ENCODE measurements at places on chromosomes 13 and 19.

- DNase-seq: no peak
Observed at GRCh38 chr13:80830431-80830830, 489.5 kb upstream of the SPRY2 start.

DNA sequence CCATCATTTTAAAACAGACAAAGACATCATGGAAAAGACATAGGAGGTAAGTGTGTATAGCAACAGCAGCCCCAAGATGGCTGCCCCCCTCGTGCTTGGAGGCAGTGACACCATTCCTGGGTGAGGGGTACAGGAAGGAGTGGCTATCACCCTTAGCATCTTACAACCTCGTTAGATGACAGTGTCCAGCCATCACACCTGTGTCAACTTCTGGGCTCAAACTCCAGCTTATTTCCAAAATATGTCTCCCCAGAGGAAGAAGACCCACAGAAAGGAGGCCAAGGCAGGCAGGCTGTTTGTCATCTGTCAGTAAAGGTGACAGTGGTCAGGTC lies 27.5 kb downstream of the EPS15L1 start:
- DNase-seq: no peak

GRCh38 chr13:34469196-34469986 lies 472.7 kb upstream of the NBEA start:
- no peak for DNase-seq

GRCh38 chr13:54232700-54233099 lies 1204.1 kb downstream of the OLFM4 start:
- DNase-seq: no peak

DNA sequence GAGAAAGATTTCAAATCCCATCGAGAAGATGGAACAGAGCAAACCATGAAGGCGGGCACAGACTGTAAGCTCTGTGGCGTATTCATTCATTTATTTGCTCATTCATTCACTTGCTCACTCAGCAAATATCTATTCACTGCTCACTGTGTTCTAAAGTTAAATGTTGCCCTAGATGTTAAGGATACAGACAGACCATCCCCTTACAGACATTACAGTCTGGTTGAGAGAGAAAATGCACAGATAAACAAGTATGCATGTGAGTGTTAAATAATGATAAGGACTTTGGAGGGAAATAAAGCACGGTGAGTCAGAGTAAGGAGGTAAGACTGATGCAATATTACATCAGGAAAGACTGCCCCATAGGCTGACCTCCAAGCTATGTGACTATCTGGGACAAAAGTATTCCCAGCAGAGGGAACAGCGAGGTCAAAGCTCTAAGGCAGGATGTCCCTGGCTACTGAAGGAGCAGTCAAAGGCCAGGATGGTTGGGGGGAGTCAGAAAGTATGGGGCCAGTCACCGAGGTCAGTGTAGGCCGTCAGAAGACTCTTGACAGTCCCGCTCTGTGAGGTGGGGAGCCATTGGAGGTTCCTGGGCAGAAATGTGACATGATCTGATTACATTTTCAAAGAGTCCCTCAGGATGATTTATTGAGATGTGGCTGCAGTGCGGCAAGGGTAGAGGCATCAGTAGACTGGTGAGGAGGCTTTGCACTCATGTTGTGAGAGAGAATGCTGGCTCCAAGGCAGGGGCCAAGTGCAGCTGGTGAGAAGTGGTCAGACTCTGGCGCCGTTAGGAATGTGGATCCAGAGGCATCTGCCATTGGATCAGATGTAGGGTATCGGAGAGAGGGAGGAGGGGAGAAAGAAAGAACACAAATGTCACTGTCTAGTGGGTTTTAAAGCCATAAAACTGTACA lies 37.9 kb downstream of the MBNL2 start:
- no peak for DNase-seq

- DNase-seq: no peak
Observed at GRCh38 chr13:75904012-75904411, 267.9 kb downstream of the LMO7 start.

GRCh38 chr13:110826861-110827672 lies 87.8 kb downstream of the ANKRD10 start:
- DNase-seq: no peak

DNA sequence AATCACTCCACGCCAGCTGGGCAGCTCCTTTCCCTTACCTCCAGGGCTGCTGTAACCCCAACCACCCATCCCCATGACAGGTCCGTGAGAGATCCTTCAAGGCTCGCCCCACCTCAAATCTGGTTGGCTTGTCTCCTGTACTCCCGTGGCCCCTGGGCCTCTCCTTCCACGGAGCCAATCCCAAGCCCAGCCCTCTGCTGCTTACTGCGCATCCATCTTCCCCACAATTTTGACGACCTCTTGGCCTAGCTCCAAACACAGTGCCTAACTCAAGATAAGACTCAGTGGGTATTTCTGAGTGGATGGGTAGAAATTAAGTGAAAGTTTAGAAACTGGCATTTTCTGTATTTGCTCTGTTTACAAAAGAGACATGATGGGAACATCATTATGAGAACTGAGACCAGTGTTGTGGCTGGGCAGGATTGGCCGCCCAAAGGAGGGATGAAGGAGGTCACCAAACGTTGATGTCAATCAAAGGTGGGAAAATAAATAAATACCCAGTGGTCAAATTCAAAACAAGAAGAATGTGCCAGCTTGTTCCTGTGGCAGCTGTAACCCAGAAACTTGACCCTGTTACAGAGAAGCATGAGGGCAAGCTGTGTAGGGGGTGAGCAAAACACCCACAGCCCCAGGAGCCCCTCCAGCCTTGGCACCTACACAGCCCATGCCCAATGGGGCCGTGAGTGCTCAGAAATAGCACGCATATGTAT lies 162.2 kb downstream of the ABCC4 start:
- no peak for DNase-seq

DNA sequence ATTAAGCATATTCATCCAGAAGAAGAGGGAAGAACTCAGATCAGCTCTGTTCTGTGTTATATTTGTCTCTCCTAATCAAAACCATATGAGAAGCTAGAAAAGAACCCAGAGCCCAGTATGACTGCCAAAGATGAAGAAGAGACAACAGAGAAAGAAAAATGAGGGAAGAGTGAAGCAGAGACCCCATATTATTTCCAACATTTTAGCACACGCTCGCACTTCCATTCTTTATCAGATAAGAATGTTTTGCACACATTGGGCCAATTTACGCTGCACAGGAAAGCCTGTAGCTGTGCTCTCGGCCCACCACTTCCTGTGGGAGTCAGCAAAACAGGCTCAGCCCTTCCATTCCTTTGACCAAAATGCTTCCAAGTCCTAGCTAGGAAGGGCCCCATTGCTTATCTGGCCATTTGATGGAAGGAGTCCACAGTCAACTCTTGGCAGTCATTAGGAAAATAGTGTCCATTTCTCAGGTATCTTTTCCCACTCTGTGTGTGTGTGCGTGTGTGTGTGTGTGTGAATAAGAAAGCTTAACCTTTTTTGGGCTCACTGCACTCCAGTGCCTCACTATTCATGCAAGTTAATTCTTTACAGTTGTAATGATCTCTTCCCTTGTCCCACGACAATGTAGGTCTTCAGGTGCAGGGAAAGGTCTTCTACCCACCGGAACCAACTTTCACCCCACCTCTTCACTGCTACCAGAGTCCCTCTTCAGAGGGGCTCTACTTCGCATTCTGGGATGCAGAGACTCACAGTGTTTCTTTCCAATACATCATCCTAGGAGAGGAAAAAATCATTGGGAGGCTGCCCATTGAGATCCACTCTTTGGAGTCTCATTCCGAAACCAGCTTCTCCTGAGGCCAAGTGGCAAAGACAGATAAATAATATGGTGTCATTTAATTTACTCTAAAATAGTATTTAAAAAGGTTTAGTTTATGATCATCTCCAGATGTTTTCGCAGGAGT lies 237.5 kb downstream of the COG6 start:
- peak; percentile 3 for DNase-seq

DNA sequence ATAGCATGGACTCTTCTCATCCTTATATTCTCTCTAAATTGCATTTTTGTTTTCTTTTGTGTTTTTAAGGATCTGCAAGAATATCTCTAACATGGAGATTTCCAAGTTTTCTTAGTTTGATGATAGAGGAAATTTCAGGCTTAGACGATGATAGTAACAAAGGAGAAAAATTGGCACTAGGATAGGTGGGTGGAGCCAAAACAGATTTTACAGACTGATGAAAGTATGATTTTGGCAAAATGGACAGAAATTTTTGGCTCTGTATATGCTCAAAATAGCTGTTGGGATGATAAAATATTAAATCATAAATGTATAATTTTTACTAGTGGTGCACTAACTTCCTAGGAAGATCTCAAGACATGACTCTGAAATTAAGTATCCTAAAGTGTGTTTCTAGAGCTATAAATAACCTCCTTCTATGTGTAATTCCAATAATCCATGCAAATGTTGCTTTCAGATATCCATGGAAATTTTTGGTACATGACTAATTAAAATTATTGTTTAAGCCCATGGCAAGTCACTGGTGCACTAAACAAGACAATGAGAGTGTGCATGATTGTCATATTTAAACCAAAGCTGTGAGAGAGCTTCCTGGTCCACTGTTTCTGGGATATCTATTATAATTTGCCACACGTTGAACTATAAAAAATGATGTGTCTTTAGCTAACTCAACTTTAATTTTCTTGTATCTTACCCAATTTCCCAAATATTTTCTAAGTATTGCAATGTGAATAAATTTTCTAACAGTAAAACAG lies 55.8 kb upstream of the NBEA start:
- no peak for DNase-seq

GRCh38 chr19:29858000-29858596 lies 46.3 kb downstream of the CCNE1 start:
- peak; percentile 23 for DNase-seq

GRCh38 chr13:34020388-34020787 lies 202.4 kb downstream of the RFC3 start:
- no peak for DNase-seq

GRCh38 chr13:42603571-42603970 lies 29.6 kb downstream of the TNFSF11 start:
- DNase-seq: no peak

DNA sequence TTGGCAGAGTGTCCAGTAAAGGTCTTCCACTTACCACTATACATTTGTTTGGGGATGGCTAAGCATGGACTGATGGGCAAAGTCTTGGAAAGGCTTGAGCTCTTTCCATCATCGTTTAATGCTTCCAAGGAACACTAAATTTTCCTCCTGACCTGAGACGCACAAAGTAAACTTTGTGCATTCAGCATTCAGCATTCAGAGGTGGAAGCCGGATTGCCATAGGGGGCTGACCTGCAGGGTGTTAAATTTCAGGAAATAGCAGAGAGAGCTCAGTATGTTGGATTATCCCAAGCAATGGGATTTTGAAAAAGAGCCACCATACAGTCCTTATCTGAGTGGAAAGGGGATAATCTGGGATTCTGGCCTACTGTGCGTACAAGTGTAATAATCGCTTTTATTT lies 14.0 kb downstream of the ZNF552 start:
- no peak for DNase-seq

- no peak for DNase-seq
Observed at GRCh38 chr13:102978168-102978567, 88.0 kb downstream of the SLC10A2 start.

- no peak for DNase-seq
Observed at GRCh38 chr19:30812099-30812678, 440.0 kb downstream of the ZNF536 start.

GRCh38 chr13:98233127-98233526 lies 56.1 kb upstream of the RNF113B start:
- DNase-seq: no peak

DNA sequence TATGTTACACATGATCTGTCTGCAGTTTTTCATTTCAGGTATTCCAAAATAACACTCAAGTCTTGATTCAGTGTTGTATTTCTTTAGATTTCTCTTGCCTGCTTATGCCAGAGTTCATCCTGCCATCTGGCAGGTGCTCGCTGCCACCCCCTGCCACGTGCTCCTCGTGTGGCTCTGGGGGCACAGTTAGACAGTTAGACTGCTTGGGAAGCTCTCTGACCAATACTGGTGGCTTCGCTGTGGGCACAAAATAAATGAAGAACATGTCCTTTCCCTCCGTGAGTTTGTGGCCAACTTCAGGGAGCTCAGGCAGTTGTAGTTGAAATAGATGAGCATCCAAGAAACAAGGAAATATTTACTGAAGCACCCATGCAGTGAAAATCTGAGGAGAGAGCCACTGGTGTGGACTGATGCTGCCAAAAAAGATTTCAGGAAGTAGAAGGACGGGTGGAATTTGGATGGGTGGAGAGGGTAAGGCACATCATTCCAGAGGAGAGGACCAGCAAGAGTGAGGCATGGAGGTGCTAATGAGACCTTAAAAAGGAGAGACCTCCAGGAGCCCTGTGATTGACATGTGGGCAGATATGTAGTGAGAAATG lies 37.5 kb upstream of the GPR183 start:
- DNase-seq: no peak

All from stimulated activated naive CD4-positive, alpha-beta T cell treated with Interleukin-2 at 50 U/mL for 16 hours (primary cell).